ENCODE measurements at places on chromosomes 5 and 9.

- DNase-seq: no peak
Observed at GRCh38 chr5:15300141-15300540, 199.8 kb upstream of the FBXL7 start.

DNA sequence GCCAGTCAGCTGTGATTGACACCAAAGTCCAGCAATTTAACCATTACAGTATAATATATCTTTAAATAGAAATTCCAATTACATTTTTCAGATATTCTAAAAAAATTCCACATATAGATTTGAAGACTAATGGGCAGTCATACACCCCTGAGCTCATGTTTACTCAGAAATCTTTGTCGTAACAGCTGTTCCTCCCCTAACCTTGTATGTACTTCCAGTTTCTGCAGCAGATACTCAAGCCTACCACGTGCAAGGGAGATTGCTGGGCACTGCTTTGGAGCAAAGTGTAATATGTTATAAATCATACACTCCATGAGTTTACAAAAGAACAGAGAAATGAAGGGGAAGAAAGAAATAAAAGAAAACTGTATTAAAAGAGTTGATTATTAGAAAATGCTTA, 241.2 kb downstream of the TRIM32 start:
- DNase-seq: no peak

GRCh38 chr9:112170968-112171367, 4.1 kb downstream of the SUSD1 start:
- no peak for DNase-seq

GRCh38 chr5:87002485-87002884, 265.2 kb upstream of the RASA1 start:
- DNase-seq: no peak

DNA sequence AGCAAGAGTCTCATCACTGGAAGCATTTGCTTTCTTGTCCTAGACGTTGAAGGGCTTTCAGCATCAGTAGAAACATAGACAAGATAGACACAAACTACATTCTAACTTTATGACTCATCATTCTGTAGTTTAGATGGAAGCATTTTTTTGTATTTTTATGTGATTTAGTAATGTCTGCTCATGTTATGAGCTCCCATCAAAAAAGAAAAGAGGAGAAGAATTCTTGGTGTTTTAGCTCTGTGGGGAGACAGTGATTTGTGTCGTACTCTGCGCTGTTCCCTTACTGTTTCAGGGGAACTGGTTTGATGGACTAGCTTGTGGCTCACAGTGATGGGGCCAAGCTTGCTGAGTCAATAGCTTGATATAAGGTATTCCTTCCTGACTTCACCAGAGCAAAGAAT, 159.2 kb upstream of the WWC1 start:
- DNase-seq: no peak

GRCh38 chr5:53023969-53024368, 34.8 kb downstream of the ITGA2 start:
- DNase-seq: peak; percentile 83

DNA sequence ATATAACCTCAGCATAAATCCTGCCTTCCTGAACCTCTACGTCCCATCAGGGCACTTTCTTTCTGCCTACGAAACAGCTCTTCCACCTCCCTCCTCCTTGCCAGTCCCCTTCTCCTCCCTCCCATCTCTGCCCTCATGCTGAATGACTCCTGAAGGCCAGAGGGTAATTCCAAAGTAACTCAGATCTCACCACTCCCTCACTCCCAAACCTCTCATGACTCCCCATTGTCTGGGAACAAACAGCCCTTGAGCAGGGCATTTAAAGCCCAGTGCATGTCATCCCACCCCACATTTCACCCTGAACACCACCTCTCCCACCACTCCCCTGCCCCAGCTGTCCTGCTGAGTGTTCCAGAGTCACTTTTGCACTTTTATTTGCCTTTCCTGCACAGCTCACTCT, 8.9 kb upstream of the FBP1 start:
- no peak for DNase-seq

DNA sequence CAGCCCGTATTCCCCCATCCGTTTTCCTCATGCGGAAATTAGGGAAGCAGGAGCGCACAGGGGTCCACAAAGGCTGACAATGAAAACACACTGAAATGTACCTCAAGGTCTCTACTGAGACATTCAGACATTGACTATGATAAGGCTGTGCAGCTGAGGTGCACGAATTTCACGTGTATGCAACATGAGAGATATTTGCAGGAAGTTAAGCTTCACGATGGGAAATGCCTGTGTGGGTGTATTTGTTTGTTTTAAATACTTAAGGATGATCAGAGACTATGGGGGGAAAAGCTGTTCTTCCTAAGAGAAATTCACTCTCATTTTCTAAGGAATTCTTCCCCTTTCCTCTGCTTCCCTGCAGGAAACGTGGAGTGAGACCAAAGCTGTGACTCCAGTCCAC, 2.6 kb upstream of the SPATA31E1 start:
- DNase-seq: no peak

DNA sequence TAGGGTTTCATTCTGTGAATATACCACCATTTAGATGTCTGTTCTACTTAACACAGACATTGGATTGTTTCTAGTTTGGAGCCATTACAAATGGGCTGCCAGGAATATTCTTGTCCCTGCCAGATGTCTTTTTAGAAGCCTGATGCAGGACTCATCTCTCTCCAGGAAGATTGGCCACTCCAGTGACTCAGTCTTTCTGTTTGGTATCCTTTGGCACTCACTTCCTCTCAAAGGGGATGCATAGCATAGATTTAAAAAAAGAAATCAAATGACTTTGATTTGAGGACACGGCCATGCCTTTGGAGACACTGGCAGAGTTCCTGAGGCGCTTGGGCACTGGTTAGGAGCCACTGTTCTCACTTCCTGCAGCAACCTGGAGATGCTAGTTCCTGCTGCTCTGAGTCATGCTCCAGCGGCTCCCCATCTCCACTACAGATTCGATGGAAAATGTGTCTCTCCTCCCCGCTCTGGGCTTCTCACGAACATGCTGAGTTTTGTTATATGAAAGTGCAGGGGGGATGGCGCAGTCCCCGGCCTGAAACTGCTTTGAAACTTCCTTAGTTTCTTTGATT, 3.5 kb upstream of the ZNF366 start:
- no peak for DNase-seq

GRCh38 chr5:94184870-94185269, 433.5 kb downstream of the KIAA0825 start:
- DNase-seq: no peak

DNA sequence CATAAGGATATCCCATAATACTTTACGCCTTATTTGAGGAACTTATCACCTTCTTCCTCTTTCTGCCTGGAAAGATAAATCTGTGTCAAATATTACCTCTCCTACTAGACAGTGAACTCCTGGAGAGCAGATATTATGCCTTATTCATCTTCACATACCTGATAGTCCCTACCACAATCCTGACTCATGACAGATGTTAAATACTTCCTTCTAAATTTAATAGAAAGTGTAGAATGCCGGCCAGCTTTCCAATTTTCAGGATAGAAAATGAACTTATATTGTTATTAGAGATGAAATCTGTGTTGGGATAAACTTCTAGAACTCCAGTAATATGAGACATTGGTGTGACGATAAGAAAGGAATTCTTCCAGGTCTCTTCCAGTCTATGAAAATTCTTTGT, 89.0 kb downstream of the GCNT4 start:
- DNase-seq: no peak

GRCh38 chr5:67194166-67194565, 2.4 kb downstream of the CD180 start:
- no peak for DNase-seq

DNA sequence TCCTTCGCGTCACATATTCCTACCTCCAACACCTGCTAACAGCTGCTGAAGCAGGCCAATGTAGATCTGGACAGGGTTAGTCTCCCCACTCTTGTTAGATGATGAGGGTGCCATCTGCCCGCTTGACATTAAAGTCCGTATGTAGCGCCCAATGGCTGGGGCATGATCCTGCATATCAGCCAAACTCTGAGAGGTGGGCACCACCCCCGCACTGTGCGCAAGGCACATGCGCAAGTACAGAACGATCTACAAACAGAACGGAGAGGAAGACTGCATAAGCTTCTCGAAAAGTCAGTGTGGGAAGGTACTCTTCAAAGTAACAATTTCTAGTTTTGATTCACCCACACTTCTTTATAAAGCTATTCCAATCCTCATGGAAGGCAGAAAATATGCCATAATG, 69.8 kb downstream of the ECPAS start:
- DNase-seq: no peak

- DNase-seq: peak; percentile 60
Observed at GRCh38 chr5:68242743-68243142, 27.2 kb downstream of the PIK3R1 start.

GRCh38 chr9:69195668-69196067, 21.6 kb downstream of the TJP2 start:
- no peak for DNase-seq

GRCh38 chr5:110496276-110496675, 230.2 kb downstream of the TMEM232 start:
- no peak for DNase-seq

- no peak for DNase-seq
Observed at GRCh38 chr9:4045556-4045955, 254.3 kb downstream of the GLIS3 start.

DNA sequence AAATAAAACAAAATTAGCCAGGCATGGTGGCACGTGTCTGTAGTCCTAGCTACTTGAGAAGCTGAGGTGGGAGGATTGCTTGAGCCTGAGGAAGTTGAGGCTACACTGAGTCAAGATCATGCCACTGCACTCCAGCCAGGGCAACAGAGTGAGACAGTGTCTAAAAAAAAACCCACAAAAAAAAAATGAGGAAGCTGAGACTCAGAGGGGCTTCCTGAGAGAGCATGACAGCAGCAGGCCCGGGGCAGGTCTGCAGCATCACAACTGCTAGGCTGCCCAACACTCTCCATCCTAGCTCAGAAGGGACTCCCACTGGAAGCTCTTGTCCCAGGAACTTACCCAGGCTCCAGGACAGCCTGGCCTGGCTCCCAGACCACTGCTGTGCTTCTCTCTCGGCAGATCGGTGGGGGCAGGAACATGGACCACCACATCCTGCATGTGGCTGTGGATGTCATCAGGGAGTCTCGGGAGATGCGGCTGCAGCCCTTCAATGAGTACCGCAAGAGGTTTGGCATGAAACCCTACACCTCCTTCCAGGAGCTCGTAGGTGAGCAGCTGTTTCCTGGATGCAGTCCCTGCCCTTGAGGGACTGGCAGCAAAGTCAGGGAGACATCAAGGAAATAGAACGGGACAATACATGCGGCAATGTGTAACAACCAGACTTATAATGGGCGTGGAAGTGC, 19.1 kb downstream of the PTGS1 start:
- no peak for DNase-seq

GRCh38 chr9:94975480-94975879, 249.0 kb downstream of the AOPEP start:
- DNase-seq: no peak

GRCh38 chr5:14483504-14484157, 98.0 kb upstream of the OTULINL start:
- no peak for DNase-seq

GRCh38 chr5:7849681-7850394, 1.1 kb downstream of the CFAP90 start:
- no peak for DNase-seq

DNA sequence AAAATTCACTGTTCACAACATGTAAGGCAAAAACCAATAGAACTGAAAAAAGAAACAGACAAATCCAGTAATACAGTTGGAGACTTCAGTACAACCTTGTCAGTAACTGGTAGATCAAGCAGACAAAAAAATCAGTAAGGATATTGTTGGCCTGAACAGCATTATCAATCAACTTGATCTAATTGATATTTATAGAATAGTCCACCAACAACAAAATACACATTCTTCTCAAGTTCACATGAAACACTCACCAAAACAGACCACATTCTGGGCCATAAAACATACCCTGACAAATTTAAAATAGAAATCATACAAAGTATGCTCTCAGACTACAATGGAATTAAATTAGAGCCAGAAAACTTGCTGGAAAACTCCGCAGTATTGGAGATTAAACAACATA, 56.8 kb downstream of the DTWD2 start:
- DNase-seq: no peak

- no peak for DNase-seq
Observed at GRCh38 chr5:82275216-82275664, 2.9 kb downstream of the RPS23 start.

DNA sequence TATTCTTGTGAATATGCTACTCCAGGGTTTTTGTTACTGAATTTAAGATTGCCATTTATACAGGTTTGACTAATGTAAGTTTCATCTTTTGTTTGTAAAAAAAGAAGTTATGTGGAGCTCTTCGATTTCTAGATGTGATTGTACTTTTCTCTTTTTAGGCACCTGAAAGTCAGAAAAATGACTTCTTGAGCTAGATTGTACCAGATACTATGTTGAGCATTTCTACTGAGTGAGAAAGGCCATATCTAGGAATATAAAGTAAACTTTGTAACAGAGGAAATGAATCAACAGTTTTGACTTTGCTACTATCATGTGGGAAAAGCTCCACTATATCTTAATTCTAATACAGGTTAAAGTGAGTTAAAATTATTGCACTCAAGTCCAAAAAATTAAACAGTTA, 25.1 kb downstream of the SMC5 start:
- no peak for DNase-seq

DNA sequence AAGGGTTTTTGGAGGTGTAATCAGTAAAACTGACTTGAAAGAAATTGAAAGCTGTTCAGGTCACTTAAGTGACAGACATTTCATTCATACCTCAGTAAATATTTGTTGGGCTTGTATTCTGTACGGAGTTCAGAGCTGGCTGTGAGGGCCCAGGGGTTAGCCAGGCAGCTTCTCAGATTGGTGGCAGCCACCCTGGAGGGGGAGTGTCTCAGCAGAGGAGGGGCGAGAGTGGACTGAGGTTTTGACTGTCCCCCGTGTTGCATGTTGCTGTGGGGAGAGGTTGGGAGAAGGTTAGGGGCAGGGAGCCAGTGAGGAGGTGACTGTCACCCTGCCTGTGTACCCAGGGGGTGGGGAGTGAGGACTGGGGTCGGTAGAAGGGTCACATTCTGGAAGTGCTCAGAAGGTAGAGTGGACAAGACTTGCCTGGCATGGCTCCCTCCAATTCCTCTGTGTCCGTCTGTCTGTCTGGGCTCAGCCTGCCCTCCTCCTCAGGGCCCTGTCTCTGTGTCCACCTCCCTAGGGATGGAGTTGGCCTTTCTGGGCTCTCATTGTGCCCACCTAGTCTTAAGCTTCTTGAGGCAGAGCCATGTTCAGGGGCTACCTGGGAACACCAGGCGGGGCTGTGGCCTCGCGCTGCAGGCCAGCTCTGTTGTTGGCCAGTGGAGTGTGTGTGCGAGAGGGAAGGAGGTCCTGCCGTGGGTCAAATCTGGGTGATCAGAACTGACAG, 4.4 kb downstream of the PHF2 start:
- no peak for DNase-seq

GRCh38 chr5:121757753-121758152, 93.9 kb upstream of the FTMT start:
- no peak for DNase-seq

DNA sequence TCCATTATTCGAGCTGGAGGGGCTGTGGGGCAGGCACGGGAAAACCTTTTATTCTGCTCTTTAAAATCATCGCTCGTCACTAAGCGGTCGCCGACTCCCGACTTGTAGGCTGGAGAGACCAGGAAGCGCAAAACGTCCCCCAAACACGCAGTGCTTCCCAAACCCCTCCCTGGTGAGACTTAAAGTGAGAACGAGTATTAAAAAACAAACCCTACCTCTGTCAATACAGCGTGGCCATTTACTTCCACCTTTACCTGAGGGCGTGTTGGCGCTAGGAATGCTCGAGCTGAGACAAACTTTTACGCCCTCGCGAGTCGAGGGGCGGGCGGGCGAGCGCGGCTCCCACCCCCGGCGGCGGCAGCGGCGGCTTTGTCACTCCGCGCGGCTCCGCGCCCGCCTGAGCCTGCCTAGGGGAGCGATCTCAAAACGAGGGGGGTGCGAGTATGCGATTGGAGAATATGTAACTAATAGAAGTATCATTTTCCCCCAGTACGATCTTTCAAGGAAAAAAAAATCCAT, at the start of gene NR2F1-AS1:
TSS of gene NR2F1-AS1 (minus strand) at position 293 of the 519 bp plus-strand sequence.
- no peak for DNase-seq

Measured in skeletal muscle cell (primary cell).